ENCODE measurements at places on chromosomes 7 and 10. TPM values are rescaled to one million over a fixed set of nuclear protein-coding genes. Genes with fewer than 3 reads are reported as not detected.

SPDYE2 gene
- not detected for total RNA-seq

DKK1 gene
- total RNA-seq = 5.0 TPM

VIPR2 gene
- total RNA-seq = 0.99 TPM

OGDHL gene
- 0.89 TPM for total RNA-seq

CREB5 gene
- 52.7 TPM for total RNA-seq

MCM10 gene
- total RNA-seq = 5.8 TPM

WNT16 gene
- 33.5 TPM for total RNA-seq

SKIDA1 gene
- 1.2 TPM for total RNA-seq

KIF20B gene
- 10.9 TPM for total RNA-seq

ATP6V0A4 gene
- total RNA-seq = 4.1 TPM

SORBS1 gene
- 33.7 TPM for total RNA-seq

ZNF488 gene
- total RNA-seq = 0.10 TPM

PRR15 gene
- 0.20 TPM for total RNA-seq

CYP2C8 gene
- 0.30 TPM for total RNA-seq

CHAT gene
- not detected for total RNA-seq

WAPL gene
- 62.0 TPM for total RNA-seq

TMEM270 gene
- total RNA-seq = not detected

ITIH2 gene
- total RNA-seq = not detected

CRTAC1 gene
- 3.2 TPM for total RNA-seq

TSPAN33 gene
- 6.2 TPM for total RNA-seq

LGI1 gene
- 2.6 TPM for total RNA-seq

ASIC3 gene
- total RNA-seq = 0.39 TPM

ZNF239 gene
- 5.6 TPM for total RNA-seq

HMX2 gene
- total RNA-seq = not detected

HTRA1 gene
- 185 TPM for total RNA-seq

FMC1 gene
- total RNA-seq = 7.9 TPM

PTEN gene
- 194 TPM for total RNA-seq

RASA4 gene
- total RNA-seq = 26.5 TPM

NPFFR1 gene
- 0.59 TPM for total RNA-seq

MOGAT3 gene
- total RNA-seq = not detected

CPA2 gene
- total RNA-seq = not detected

MNX1 gene
- not detected for total RNA-seq

AZGP1 gene
- total RNA-seq = 39.4 TPM

ADAM22 gene
- 18.6 TPM for total RNA-seq

LIPK gene
- total RNA-seq = 10.6 TPM

NUPR2 gene
- total RNA-seq = 0.39 TPM

GIMAP5 gene
- 11.5 TPM for total RNA-seq

EVX1 gene
- not detected for total RNA-seq

TMEM176B gene
- total RNA-seq = 24.6 TPM

EPHA1 gene
- 16.2 TPM for total RNA-seq

AMZ1 gene
- total RNA-seq = 0.30 TPM

ABCB4 gene
- 6.3 TPM for total RNA-seq
